ENCODE measurements at places on chromosomes 13 and 19.
A peak's percentile ranks its signal among the peaks of the same experiment; 100 is the strongest.

GRCh38 chr19:28021259-28022185, 1191.4 kb downstream of the UQCRFS1 start:
- no peak for DNase-seq

DNA sequence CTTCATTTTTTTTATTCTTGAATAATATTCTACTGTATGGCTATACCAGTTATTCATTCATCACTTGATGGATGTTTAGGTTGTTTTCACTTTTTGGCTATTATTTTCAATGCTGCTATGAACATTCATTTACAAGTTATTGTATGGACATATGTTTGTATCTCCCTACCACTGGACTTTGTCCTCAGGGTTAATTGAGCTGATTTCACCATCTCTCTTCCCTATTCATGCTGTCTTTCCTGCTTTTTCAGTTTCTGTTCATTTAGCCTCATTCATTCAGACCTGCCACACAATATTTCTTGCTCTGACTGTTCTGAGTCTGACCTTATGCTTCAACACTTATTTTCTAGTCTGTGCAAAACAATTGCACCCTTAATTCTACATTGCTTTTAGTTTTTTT, 12.3 kb upstream of the C1QTNF9B start:
- no peak for DNase-seq

DNA sequence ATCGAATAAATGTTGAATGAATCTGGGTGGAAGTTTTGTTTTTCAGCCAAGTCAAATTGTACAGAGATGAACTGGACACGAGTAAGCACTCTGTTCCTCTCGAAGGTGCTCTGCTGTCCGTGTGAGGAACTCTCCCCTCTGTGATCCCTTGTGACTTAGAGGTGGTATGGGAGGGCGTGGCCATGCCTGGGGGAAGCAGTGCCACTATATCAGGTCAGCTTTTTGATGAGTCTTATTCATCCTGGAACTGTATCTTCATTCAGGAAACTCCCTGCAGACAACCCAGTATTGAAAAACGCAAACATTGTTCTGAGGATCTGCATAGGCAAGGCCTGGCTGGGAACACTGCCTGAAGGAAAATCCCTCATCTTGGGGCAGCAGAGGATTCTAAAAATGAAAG, 45.7 kb upstream of the FLT1 start:
- DNase-seq, result no peak

DNA sequence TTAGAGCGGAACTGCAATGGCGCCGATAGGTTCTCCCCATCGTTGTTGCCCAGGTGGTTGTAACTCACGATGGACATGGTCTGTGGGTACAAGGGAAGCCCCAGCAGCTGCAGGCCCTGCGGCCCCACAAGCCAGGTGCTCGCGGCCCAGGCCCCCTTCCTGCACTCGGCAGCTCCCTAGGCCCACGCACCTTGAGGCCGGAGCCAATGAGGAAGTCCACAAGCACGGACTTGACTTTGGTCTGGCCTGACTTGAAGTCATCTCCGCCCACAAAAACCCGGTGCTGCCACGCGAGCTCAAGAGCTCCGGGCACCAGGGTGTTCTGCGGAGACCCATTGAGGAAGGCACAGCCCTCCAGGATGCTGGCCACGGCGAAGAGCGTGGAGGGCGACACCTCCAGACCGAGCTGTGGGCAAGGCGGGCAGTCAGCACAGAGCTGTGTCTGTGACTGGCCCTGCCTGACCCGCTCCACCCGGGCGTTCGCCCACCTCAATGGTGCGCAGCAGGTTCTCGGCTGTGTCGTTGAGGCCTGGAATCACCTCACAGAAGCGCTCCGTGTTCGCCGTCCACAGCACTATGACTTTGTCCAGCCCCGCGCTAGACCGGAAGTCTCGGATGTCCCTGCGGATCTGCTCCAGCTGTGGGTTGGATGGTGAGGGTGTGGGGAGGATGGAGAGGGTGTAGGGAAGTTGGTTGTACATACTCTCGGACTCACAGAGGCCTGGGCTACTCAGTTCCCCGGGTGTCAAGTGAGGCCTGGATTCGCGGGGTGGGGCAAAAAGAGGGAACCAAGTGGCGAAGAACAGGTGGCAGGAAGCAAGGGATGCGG, 1.9 kb downstream of the ISYNA1 start:
- DNase-seq, result no peak

DNA sequence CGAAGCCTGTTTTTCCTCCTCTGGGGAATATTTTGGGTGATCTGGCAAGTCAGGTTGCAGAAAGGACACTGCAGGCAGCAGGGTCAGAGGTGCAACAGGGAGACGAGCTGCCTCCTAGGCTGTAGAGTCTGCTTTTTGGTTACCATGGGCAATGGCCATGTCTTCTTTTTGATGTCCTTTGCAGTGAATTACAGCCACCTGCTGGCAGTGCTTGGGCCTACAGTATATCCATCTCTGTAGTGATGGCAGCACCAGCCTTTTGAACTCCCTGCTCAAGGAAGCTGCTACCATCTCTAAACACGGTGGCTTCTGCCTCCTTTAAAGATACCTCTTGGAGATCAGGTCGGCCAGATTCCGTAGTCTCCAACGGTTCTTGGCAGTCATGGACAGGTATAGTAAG, 73.9 kb downstream of the WTIP start:
- no peak for DNase-seq

DNA sequence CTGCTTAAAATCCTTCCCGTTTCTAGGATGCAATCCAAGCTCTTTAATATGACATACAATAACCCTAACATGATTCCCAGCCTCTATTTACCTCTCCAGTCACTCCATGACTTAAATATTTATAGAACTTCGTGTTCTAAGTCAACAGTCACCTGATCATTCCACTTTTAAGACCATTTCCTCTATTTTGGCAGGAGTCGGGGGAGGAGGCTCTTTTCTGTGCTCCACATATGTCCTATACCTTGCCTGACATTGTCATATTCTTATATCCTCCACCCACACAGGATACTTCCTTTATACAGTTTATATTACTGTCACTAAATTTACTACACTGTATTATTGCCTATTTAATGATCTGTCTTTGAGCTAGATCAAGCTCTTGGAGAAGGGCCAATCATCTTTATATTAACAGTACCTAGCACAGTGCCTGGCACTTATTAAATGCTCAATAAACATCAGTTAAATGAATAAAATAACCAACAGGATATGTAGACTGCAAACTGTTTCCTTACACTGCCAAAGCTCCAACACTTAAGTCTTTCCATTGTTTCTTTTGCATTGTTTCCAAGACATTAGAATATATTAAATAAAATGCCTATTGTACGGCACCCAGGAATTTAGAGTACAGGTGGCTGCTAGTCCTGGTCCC, 2.7 kb downstream of the ARGLU1 start:
- DNase-seq, result no peak

- DNase-seq, result no peak
These were observed 1679.1 kb upstream of the PCDH20 start for GRCh38 chr13:63094717-63095116.

DNA sequence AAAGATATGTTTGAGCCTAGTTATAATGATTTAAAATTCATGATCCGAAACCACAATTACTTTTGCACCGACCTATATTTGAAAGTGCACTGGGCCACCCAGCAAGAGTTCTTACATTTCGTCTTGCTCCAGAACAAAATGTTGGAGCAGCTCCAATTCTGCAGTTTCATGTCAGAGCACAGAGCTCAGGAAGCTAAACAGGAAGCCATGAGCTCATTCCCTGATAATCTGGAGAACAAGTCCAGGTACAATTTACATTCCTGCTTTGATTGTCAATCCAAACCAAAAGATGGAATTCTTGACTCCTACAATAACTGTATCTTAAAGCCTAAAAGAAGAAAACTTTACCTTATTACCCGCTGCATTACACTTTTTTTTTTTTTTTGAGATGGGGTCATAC, 131.8 kb downstream of the KCTD12 start:
- DNase-seq, result no peak

GRCh38 chr13:44340508-44340907, 33.1 kb upstream of the SERP2 start:
- DNase-seq, result no peak

- DNase-seq, result no peak
These were observed 1381.0 kb upstream of the MIR17HG start for GRCh38 chr13:89966524-89966923.

DNA sequence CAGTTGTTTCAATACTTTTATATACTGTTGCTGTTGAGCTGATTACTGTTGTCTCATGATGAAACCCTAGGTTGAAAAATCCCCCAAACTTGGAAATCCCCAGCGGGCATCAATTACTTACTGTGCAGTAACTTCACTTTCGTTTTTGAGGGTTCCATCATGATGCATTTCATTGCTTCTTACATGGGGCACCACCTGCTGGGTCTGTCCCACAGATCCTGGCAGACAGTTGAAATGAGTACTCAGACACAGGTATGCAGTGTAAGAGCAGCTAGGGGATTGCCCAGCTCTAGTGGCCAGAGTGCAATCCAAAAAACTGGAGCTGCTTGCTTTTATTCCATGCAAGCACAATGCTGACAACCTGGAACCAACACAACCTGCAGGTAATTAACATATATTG, 132.5 kb upstream of the ZNF91 start:
- no peak for DNase-seq

DNA sequence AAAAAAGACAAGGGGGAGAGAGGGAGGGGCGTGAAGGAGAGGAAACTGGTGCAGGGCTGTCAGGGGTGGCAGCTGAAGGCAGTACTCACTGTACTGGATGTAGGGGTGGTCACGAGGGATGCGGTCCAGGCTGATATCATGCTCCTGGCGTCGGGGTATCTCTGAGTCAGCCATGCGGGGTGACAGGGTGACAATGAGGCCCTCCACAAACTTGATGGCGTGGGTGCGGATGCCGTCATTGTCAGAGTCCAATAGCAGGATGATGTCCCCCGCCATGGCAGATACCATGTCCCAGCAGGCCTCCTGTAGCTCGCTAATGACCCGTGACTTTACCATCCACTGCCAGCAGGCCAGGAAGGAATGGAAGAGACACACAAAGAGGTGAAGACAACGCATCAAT, 15.3 kb downstream of the SYMPK start:
- no peak for DNase-seq

DNA sequence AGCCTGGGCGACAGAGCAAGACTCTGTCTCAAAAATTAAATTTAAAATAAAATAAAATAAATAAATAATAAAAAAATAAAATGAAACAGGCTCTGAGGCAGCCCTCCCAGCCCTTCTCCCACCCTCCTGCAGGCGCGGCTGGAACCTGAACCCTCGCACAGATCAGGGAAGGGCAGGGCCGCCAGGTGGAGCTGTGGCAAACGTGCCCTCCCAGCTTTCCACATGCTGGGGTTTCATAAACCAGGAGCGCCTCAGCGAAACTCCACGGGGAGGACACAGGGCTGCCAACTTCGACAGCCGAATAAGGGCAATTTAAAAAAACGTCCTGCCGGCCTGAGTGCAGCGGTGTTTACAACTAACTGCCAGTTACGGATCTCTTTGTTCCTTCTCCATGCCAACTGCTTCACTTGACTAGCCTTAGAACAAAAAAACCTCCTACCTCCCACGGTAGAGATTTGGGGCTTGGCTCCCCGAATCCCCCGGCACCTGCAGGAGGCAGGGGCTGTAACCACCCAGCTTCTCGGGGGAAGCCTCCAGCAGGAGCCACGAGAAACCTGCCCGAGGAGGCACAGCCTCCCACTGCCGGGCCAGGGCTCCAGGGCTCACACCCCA, 15.9 kb downstream of the ZNF787 start:
- DNase-seq, result peak; percentile 91

GRCh38 chr19:33390908-33391630, 17.6 kb downstream of the CEBPG start:
- peak; percentile 77 for DNase-seq

GRCh38 chr19:50510121-50510670, 795 bp downstream of the JOSD2 start:
- DNase-seq, result no peak

DNA sequence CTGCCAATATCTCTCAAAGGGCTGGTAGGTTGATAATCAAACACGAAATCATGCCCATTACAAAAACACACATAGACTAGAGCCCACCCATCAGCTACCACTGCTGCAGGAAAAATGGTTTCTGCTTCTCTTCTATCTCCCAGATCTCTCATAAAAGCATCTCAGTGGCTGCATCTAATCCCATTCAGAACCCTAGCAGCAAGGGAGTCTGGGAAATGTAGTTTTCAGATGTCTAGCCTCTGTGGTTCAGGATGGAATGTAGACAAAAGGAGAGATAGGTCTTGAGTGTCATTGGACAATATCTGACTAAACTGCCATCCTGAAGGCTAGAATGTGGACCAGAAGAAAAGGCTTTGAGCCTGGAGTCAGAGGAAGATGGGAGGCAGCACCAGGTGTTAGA, 32.1 kb downstream of the RDH8 start:
- no peak for DNase-seq

- no peak for DNase-seq
These were observed 20.7 kb downstream of the ZNF575 start for GRCh38 chr19:43553656-43554055.

GRCh38 chr13:46403851-46404732, 17.0 kb upstream of the RUBCNL start:
- no peak for DNase-seq

- DNase-seq, result no peak
These were observed 17.5 kb downstream of the KLF2 start for GRCh38 chr19:16342002-16342715.

DNA sequence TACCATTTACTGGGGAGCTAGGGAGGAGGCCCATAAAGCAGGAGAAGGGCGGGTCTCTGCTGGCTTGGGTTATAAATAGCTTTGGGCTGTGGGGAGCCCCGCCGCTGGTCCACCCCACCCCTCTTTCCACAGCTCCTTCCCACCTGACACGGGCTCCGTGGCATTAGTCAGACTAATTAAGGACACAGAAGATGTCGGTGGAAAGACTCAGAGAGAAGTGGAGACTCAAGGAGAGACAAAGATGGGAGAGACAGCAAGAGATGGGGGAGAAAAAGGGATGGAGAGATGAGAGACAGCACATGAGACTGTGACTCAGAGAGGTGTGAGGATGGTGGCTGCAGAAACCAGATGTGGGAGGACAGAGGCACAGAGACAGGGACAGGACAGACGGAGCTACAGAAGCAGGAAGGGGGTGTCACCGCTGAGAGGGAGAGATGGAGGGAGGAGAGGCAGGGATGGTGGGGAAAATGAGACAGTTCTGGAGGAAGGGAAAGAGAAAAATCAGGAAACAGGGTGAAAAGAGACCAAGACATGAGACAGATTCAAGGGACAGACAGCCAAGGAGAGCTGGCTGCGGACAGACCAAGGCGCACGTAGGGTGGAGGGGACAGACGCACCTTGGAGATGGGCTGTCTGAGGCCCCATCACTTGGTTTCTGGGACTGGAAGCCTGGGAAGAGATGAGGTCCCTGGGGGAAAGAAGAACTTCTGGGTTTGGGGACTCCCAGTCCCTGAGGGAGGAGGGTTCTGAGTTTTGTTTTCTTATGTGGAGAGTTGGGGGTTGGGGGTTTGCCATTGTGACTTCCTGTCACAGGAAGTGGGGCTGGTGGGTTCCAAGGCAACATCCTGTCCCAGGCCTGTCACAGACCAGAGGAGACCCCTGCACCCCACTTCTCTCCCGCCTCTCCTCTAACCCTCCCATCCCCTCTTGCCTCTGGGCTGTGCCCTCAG, 4.1 kb downstream of the ARHGEF1 start:
- DNase-seq, result no peak

Data from posterior cingulate gyrus (tissue), 11 donors.